ENCODE measurements at places on chromosomes 12 and 14.

- DNase-seq, result no peak
Measured at GRCh38 chr14:104999361-104999760, 13.8 kb downstream of the CLBA1 start.

DNA sequence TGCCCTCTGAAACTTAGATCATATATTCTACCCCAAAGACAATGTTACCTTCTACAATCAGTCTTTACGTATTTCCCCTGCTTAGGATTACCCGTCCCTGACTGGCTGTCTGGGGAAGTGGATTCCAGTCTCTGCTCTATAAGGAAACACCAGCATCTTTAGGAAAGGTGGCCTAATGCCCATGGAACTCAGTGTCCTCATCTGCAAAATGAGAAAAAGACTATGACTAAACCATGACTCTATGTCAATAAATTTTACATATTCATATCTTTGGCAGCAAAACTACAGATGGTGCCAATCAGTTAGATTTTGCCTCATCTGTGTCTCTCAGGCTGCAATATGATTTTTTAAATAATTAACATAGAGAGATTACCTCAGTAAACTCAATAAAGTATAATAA lies 133.8 kb downstream of the ITPR2 start:
- no peak for DNase-seq

DNA sequence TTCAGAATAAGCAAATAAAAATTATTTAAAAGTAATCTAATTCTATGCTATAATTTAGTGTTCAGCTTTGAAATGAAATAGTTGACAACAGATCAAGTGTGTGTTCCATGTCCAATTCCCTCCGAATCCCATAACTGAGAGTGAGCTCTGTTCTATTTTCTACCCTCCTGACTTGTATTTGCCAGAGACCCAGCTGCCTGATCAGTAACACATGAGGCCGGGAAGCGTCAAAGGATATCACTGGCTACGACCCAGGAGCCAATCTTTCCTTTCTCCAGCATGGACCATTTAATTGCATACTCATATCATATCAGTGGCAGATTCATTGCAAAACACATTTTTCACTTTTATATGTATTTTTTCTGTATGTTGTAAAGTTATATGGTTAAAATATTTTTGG lies 108.8 kb upstream of the TSPAN8 start:
- no peak for DNase-seq

GRCh38 chr14:44352201-44352600 lies 154.9 kb downstream of the FSCB start:
- no peak for DNase-seq

DNA sequence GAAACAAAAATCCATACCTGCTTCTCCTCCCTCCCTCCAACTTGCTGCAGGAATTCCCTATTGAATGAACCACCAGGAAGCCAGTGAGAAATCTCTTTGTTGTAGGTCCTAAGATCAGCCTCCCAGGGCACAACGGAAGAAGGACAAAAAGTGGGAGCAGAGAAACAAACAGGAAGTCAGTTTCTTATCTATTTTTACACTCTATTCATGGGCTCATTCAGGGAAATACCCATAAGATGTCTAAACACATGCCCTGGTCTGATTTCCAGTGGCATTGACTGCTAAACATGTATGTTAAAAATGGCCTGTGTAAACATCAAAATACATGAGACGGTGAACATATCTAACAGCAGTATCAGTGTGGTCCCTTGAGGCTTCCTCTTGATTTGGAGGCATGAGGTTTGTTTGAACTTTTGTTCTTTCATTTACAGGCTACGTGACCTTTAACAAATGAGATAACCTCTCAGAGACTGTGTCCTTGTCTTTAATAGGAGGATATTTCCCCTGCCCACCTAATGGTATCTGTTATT lies 18.8 kb downstream of the GPR65 start:
- no peak for DNase-seq

All from GM13977 (cell line).